Vagina (tissue), 2 donors: ENCODE measurements at places on chromosomes 3 and 15. TPM values are rescaled to one million over a fixed set of nuclear protein-coding genes. Genes with fewer than 3 reads are reported as not detected.

The LTK gene
- 1.5 TPM for total RNA-seq

The MUC4 gene
- 36.1 TPM for total RNA-seq

The POPDC2 gene
- total RNA-seq: 3.4 TPM

The SCG3 gene
- total RNA-seq: 1.5 TPM

The IL17RC gene
- total RNA-seq: 66.3 TPM

The GPR15 gene
- 1.2 TPM for total RNA-seq

The ERC2 gene
- 1.2 TPM for total RNA-seq

GRCh38 chr15:76190070-76190564, 121.2 kb downstream of the ETFA start:
- no peaks in the 10 kb centered on the region for H3K36me3 ChIP-seq
- H3K27ac ChIP-seq: no peak overlapping the region
- no peaks in the 10 kb centered on the region for H3K27me3 ChIP-seq
- H3K4me1 ChIP-seq: peaks cover 16% of the 10 kb centered on the region

- no peak for DNase-seq
- peaks cover 8% of the 10 kb centered on the region for H3K36me3 ChIP-seq
- no peak overlapping the region for H3K4me3 ChIP-seq
- H3K27me3 ChIP-seq: no peaks in the 10 kb centered on the region
- no peak overlapping the region for H3K27ac ChIP-seq
Measured at GRCh38 chr15:56950979-56951378, 32.5 kb downstream of the TCF12 start.

GRCh38 chr3:56339671-56340070, 128.6 kb downstream of the ERC2 start:
- H3K27me3 ChIP-seq: no peaks in the 10 kb centered on the region
- H3K36me3 ChIP-seq: no peaks in the 10 kb centered on the region
- no peak overlapping the region for H3K4me3 ChIP-seq

GRCh38 chr15:55407498-55408011, 604 bp downstream of the CCPG1 start:
- peaks cover 47% of the 10 kb centered on the region for H3K4me1 ChIP-seq
- peak overlapping the region; percentile 68 for H3K4me3 ChIP-seq
- no peaks in the 10 kb centered on the region for H3K36me3 ChIP-seq
- H3K27me3 ChIP-seq: no peaks in the 10 kb centered on the region
- H3K27ac ChIP-seq: peak overlapping the region; percentile 84

- H3K27me3 ChIP-seq: no peaks in the 10 kb centered on the region
- H3K36me3 ChIP-seq: no peaks in the 10 kb centered on the region
- H3K4me3 ChIP-seq: no peak overlapping the region
Measured at GRCh38 chr15:96720251-96720650, 389.8 kb downstream of the NR2F2 start.

DNA sequence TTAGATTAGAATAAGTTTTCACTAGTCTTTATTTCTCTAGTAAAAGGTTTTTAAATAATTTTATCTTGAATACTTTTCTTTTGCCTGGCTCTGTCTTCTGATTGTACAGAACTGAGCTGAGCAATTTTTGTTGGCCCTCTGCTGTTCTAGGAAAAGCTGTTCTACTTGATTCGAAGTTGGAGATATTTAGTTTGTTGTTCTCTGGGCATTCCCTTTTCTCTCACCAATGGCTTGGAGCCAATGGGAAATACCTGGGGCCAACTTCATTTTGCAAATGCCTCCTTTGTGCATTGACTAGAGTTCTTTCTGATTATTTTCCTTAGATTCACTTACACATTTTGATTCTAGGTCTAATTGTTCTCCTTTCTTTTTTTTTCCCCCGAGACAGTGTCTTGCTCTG, 16.5 kb downstream of the ABHD5 start:
- DNase-seq: no peak
- H3K27ac ChIP-seq: no peak overlapping the region
- no peaks in the 10 kb centered on the region for H3K27me3 ChIP-seq
